Right ventricle myocardium inferior (tissue), 1 donor: ENCODE measurements at places on chromosomes 4 and X.

GRCh38 chr4:141676087-141676670 is 39.8 kb downstream of the IL15 start:
- DNase-seq, result no peak

GRCh38 chrX:8018934-8019333 is 91.7 kb upstream of the PNPLA4 start:
- no peak for DNase-seq

DNA sequence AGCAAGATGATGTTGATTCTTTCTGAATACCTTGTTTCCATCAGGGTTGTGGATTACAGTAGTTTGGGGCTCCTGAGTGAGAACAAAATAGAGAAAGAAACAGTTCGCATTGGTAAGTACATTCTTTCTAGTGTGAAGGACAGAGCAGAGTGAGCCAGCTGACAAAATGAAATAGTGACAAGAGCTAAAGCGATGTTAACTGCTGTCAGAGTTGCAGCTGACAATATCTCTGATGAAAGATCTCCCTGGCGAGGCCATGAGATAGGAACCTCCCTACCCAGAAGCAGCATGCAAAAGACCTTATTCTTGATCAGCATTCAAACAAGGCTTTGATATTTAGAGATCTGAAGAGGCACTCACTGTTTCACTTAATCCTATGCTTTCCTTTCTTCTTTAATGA is 258.6 kb downstream of the CAMK2D start:
- no peak for DNase-seq

GRCh38 chr4:185361872-185362271 is 33.9 kb downstream of the LRP2BP start:
- DNase-seq, result no peak

GRCh38 chrX:134647477-134647877 is 10.8 kb downstream of the PLAC1 start:
- no peak for DNase-seq

GRCh38 chr4:101000496-101000895 is 346.8 kb downstream of the PPP3CA start:
- no peak for DNase-seq

DNA sequence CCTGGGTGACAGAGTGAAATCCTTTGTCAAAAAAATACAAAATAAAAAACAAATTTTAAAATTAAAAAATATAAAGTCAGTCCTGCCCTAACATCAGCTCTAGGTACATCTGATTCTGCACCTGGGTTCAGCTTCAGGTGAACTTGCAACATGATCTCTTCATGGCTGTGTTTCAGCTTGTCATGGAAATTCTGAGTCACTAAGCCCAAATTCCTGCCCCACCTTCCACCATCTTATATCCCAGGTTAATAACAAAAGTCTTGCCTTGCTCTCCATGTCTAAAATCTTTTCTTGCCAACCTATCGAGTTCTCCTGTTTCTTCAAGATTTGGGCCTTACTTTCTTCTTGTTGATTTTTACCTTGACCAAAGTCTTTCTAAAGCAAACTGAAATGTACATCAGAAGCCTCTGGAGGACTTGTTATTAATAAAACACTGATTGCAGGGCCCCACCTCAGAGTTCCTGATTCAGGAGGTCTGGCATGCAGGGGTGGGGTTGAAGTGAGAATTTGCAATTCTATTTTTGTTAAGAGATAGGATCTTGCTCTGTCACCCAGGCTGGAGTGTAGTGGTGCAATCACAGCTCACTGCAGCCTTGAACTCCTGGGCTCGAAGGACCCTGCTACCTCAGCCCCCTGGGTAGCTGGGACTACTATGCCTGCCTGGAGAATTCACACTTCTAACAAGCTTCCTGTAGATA is 125.8 kb upstream of the VCX3A start:
- DNase-seq, result no peak

DNA sequence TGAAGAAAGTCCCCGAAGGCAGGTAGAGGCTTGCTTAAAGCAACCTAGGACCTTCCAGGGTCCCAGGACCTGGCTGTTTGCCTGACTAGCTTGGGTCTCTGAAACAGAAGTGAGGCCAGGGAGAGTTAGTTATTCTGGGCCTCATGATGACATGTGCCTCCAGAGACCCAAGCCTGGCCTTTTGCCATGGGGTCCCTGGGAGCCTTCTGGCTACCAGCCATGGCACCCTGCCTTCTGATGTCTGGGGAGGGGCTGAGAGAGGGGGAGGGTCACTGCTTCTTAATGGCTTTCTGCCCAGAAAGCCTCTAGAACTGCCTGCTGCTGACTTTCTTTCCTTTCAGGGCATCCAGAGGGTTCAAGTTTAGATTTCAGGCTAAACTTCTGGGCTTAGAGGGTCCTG is 1.0 kb upstream of the STARD8 start:
- DNase-seq, result no peak

- DNase-seq, result no peak
Measured at GRCh38 chrX:133544115-133544514, 128.8 kb upstream of the GPC4 start.

GRCh38 chr4:69714086-69714485 is 46.3 kb downstream of the SULT1B1 start:
- no peak for DNase-seq

- no peak for DNase-seq
Measured at GRCh38 chr4:101596781-101597552, 193.6 kb upstream of the BANK1 start.

- DNase-seq, result no peak
Measured at GRCh38 chr4:146202665-146203064, 11.7 kb upstream of the REELD1 start.

GRCh38 chr4:2394528-2394927 is 23.9 kb downstream of the ZFYVE28 start:
- DNase-seq, result no peak

- peak; percentile 72 for DNase-seq
Measured at GRCh38 chr4:7967501-7968261, 28.0 kb upstream of the AFAP1 start.

DNA sequence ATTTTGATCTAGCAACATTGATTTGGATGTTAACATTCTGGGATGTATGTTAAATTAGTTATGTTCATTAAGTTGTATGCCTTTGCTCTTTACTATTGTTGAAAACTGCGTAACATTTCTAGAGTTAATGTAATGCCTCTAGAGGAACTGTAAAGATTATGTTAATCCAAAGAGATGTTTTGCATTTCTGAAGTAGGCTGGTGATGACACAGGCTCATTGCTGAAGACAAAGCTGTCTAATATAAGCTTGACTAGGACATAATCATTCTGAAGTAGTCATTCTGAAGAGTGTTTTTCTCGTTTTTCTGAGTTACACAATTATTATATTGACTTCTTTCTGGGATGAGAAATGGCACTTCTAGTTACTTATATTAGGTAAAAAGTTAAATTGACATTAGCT is 72.9 kb downstream of the LRP2BP start:
- DNase-seq, result no peak

DNA sequence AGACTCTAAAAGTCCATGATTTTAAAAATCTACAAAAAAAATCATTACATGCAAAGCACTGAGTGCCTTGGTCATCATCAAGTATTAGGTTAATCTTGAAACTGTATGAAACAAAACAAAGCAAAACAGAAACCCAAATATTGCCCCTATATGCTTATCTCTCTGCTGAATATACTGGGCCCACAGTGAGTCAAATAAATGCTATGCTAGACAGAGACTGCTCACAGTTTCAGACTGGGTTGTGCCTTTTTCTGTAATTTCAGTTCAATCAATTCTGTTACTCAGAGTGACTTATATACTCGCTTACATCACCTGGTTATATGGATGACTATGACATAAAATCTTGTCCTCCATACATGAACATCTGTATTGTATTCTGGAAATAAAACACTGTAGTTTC is 257.1 kb upstream of the ACTRT1 start:
- no peak for DNase-seq

DNA sequence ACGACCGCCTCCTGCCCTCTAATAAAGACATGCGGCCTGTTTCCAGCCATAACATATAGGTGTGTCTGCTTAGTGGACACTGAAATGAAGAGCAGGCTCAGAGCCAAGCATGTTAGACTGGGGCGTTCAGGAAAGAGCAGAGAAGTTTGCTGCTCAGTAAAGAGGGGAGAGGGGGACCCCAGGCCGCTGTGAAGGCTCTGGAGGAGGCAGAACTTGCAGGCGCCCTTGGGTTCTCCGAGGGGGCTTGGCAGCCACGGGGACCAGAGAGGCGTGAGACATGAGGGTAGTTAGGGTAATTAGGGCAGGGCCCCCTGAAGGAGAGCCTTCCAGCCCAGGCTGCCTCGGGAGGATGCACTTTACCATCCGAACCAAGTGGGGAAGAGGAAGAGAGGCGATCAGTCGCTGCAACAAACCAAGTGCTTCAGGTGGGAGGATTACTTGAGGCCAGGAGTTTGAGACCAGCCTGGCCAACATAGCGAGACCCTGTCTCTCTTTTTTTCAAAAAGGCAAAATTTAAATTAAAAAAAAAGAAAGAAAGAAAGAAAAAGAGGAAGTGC is 46.6 kb upstream of the CDKN2AIP start:
- no peak for DNase-seq

DNA sequence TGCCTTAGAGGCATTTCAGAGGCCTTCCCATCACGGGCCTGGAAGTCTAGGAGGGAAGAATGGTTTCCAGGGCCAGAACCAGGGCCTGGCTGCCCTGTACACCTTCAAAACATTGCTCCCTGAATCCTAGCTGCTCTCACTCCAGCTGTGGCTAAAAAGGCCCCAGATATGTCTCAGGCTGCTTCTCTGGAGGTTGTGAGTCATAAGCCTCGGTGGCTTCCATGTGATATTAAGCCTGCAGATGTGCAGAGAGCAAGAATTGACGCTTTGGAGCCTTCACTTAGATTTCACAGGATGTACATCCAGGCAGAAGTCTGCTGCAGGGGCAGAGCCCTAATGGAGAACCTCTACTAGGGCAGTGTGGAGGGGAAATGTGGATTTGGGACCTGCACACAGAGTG is 502.5 kb downstream of the GRXCR1 start:
- DNase-seq, result no peak

- DNase-seq, result no peak
Measured at GRCh38 chr4:139005774-139006173, 9.8 kb upstream of the NOCT start.

- DNase-seq, result no peak
Measured at GRCh38 chr4:38931125-38931524, 63.5 kb downstream of the FAM114A1 start.

DNA sequence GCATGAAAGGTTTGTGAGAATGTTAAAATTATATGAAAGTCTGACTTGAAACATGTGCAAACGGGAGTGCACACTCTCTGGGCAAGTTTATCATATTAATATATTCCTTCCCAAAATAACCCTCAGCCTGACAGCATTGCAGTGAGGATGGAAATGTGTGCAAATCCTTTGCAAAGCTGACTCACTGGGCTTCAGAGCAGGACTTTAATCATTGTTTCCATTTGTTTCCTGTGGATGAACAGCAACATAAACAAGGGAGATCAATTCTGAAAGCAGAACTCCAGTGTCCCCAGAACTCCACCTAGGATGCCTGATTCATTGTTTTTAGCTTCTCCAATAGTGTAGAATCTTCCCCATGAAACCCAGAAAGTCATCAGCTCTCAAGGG is 32.9 kb downstream of the SLC2A9 start:
- DNase-seq, result no peak

DNA sequence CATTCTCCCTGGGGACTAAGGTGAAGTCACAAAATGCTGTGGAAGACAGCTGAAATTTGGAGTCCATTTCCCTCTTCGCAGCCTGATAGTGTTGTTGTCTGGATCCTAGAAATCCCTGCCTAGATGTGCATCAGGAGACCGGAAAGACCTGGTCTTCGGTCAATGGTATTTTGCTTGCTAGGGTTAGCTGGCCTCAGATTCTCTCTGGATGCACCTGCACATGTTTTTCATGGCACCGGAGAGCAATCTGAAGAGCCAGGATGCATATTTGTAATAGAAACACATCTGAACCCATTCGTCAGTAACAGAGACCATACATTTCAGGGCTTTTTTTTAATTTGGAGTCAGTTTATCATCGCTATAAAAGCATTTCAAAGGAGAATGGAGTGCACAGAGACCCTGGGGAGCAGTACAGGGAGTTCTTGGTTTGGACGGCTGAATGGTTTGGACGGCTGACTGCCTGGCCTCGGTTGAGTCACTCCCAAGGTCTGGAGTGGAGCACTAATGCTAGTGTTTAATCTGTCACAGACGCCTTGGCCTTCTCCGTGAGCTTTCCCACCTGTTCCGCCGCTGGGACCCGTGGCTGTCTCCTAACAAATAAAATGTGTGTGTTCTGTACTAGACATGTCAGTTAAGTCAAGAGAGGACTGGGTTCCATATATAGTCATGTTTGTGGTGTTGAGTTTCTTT is 7.5 kb upstream of the PDLIM3 start:
- DNase-seq, result peak; percentile 84

GRCh38 chr4:145613566-145614232 is 5.5 kb upstream of the MMAA start:
- DNase-seq, result no peak

GRCh38 chr4:93203708-93204107 is 624.8 kb upstream of the ATOH1 start:
- no peak for DNase-seq

DNA sequence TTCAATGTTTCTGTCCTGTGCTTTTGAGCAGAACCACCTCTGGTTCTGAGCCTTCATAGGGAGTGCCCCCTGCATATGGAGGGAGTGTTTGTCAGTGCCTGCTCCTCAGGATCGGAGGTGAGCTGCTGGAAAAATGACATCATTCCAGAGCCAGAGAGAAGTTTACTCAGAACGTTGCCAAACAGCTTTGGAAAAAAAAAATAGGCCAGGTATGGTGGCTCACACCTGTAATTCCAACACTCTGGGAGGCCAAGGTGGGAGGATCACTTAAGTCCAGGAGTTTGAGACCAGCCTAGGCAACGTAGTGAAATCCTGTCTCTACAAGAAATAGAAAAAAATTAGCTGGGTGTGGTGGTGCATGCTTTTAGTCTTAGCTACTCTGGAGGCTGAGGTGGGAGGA is 27.2 kb upstream of the PDLIM3 start:
- DNase-seq, result no peak

DNA sequence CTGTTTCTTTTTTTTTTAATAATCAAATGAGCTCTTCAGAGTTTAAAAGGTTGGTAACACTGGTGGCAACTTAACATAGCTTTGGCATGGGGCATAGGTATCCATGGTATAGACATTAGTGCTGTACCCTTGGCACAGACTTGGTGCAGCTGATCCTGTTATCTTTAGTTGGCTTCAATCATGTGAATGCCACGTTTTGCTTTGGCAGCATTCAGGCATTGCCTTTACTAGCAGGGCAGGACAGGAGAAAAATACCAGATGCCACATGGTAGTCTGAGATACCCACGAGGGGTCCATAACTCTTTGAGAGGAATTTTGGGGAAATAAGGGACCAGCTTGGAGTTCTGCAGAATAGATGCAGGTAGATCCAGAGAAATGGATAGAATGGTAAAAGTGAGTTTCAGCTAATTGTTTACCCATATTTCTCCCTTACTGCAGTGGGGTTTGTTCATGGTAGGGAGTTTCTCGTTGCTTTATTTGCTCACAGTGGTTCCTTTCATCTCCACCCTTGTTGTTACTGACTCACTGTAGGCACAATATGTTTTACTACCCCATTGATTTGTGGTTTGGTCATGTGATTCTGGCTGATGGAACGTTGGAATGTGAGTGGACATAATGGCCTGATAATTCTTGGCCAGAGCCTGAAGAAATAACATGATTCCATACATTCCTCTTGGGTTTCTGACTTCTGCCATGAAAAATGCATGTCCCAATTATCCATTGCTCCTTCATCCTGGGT is 342.7 kb downstream of the GLUD2 start:
- DNase-seq, result no peak
